ENCODE measurements at places on chromosomes 13 and 19.

- DNase-seq: peak; percentile 59
Measured at GRCh38 chr19:15264061-15264932, 32.0 kb upstream of the EPHX3 start.

DNA sequence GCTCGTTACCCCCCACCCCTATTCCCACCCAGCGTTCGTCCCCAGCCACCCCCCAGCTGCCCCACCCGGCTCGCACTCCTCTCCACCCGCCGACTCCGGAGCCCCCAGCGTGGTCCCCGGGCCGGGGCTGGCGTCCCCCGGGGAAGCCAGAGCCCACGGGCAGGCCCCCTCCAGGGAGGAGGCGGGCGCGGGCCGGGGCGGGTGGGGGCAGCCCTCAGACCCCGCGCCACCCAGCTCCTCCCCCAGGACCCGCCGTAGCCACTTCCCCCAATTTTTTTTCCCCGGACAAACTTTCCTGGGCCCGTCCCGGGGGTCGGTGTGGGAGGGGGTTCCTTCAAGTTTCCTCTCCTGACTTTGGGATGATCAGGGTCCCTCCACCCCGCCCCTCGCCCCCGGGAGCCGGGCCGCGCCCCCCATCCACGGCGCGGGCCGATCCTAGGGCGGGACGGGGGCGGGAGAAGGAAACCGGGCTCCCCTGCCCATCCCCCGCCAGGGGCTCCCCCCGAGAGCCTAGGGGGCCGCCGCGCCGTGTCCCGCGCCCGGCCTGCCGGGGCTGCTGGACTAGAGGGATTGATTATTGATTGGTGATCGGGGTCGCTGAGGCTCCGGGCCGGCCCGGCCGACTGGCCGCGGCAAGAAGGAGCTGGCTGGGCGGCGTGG, 927 bp upstream of the TSHZ3 start:
- peak; percentile 26 for DNase-seq

GRCh38 chr13:102999499-102999898, 66.7 kb downstream of the SLC10A2 start:
- DNase-seq: no peak

DNA sequence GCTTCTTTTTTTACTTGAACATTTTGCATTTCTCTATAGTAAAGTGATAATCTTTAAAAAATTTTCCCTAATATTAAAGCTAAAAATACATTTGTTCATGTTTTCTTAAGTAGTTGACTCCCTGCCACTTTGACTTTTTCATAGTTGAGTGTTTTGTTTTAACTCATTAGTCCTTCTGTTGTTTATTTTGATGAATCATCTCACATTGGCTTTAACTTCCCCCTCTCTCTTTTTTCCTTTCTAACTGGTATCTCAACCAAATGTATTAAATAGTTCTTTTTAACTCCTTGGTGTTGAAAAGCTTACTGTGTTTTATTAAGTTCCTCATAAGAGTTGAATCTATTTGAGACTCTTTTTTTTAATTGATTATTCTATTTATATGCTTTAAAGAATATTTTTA, 2.8 kb downstream of the TNFSF13B start:
- no peak for DNase-seq

- no peak for DNase-seq
Measured at GRCh38 chr19:48330012-48330681, 4.8 kb downstream of the EMP3 start.

- DNase-seq: peak; percentile 23
Measured at GRCh38 chr13:32426191-32426989, 1.5 kb downstream of the N4BP2L1 start.

DNA sequence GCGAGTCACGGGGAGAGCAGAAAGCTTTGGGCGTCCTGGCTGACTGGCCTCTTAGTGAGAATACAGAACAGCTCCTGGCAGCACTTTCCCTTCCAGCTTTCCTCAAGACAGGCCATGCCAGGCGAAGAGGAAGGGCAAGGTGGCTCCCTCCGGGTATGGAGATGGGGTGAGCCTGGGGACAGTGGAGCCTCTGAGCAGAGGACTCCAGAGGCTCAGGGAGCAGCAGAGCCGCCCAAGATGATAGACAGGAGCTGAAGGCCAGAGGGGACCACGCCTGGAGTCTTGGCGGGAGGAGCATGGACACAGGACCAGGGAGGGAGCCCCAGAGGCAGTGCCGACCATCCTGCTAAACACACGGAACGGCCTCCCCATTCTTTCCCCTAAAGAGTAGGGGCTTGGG, 229.1 kb downstream of the TM9SF2 start:
- no peak for DNase-seq

GRCh38 chr19:8335343-8336071, 7.6 kb downstream of the KANK3 start:
- DNase-seq: no peak

DNA sequence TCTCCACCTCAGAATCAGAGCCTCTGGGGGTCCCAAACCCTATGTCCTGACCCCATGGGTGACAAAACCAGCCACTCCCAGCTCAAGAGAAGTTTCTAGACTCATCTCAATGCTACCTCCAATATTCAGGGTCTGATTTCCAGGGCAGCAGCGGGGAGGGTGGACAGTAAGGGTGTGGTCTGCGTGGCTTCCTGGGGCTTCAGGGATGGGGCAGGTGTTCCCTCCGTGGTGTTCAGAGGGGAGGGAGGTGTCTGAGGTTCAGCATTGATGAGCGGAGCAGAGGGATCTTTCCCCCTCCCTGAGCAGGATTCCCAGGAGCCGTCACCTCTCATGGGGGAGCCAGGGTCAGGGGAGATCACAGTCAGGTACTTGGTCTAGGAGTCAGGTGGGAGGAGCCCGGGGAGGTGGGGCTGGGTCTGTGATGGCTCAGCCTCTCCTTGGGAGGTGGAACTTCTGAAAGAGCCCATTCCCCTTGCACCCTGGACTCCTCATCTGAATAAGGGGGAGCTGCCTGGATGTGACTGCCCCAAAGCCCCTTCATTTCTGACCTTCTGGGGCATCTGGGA, 2.9 kb downstream of the LILRA2 start:
- no peak for DNase-seq

Measured in AG10803 (cell line).